ENCODE measurements at places on chromosomes 2 and 18. TPM values are rescaled to one million over a fixed set of nuclear protein-coding genes. Genes with fewer than 3 reads are reported as not detected.

NT5DC4 gene
- total RNA-seq, result not detected

MBD1 gene
- 25.7 TPM for total RNA-seq

GRCh38 chr2:168767258-168767657 is 35.2 kb upstream of the NOSTRIN start:
- DNase-seq, result no peak

DNA sequence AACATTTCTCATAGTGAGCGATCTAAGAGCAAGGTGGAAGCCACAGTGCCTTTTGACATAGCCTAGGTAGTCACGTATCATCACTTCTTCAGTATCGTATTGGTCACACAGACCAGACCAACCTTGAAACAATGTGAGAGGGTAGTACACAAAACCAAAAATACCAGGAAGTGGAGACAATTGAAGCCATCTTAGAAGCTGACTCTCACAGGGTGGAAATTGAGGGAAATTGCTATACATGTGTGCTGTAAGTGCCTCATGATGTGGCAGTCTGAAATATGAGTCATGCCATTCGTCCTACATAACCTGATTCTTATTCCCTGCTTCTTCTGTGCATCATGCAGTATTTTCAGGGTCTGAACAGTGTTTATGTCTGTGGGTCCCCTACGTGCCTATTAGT is 62.3 kb upstream of the STON1 start:
- DNase-seq, result no peak

SRD5A2 gene
- not detected for total RNA-seq

- DNase-seq, result no peak
Observed at GRCh38 chr2:160940699-160941098, 219.5 kb upstream of the TANK start.

GRCh38 chr2:75064691-75065396 is 106.4 kb downstream of the POLE4 start:
- peak; percentile 67 for DNase-seq

NEU2 gene
- total RNA-seq, result not detected

- DNase-seq, result no peak
Observed at GRCh38 chr2:227933884-227934283, 62.5 kb downstream of the DAW1 start.

GRCh38 chr2:127658641-127659407 is 12.9 kb downstream of the GPR17 start:
- no peak for DNase-seq

DNA sequence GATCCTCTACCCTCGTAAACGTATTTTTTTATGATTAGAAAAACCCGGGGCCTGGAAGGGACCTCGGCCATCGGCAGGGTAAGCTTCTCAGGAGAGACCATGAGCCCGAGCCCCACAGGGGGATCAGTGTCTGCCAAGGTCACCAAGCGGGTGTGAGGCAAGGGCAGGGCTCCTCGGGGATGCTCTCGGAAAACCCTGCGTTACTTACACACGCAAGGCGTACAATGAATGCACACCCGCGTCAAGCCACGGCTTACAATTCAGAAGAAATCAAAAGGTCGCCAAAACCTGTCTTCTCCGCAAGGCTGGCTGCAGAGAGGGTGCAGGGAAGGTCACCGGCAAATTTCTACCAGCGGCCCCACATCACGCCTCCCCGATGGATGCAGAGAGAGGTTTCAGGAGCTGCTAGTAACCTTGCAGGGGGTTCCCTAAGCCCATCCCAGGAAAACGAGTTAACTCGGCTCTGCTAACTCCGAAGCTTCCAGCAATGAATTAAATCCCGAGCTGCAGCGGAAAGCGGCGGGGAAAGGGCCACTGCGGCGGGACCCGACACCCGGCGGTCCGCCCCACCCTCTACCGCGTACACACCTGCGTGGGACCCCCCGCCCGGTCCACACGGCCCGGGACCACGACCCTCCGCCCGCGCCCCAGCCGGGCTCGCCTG is 638 bp downstream of the ST3GAL5 start:
- peak; percentile 17 for DNase-seq

DNA sequence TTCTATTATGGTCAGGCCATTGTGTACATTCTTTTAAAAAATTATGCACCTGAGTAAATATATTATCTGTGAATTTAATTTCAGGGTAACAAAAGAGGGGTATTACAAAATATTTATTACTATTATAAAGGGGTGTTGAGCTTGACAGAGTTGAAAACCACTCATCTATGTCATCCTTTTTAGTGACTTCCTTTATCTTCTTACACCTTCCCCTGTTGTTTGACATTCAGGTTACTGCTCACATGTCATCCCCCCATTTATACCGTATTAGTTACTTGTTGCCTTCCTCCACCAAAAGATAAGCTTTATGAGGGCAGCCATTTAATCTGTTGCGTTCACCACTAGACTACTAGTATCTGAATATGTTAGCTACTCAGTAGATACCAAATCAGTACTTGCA is 291.2 kb downstream of the BCL2 start:
- DNase-seq, result no peak

SLC35G4 gene
- total RNA-seq, result not detected

DNA sequence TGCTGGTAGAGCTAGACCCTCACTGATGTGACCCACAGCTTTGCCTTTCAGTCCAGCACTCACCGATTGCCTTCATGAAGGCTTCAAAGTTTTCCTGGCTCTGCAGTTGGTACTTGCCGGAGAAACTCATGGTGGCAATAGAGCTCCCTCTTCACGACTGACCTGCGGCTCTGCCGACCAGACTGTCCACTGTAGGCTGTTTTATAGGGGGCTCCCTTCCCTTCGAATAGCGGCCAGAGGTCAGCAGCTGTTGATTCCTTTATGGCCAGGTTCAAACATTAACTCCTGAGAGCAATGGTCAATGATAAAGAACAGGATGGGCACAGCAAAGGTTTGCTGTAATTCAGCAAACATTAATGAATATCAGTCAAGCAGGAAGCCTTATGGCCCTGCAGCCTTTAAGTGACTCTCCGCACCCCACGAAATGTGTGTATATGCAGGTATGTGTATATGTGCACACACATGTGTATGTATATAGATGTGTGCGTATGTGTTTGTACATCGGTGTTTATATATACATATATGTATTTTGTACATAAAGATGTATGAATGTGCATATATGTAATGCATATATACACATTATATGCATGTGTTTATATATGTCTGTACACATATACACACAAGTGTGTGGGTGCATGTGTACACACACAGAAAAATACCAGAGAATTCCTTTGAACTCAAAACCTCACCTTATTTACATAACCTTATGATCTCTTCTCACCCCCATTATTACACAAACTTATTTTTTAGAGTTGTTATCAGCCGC is at the start of gene FABP1:
TSS of gene FABP1 (minus strand) at position 175 of the 766 bp plus-strand sequence. CDS start at position 130, 45 bp downstream.
- DNase-seq, result no peak

ZNF24 gene
- total RNA-seq, result 20.7 TPM

DNA sequence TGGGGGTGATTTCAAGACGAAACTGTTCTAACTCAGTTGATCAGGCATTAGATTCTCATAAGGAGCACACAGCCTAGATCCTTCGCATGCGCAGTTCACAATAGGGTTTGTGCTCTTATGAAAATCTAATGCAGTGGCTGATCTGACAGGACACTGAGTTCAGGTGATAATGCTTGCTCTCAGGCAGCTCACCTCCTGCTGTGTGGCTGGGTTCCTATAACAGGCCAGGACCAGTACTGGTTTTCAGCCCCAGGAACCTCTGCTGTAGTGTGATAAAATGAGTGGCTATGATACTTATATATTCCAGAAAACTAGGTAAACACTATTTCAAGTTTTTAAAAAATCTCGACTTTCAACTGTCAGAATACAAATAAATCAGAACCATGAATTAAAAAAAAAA is 271.4 kb downstream of the GALNT13 start:
- DNase-seq, result no peak

Data from lung microvascular endothelial cell (primary cell).